ENCODE measurements at places on chromosomes 1 and 21. TPM values are rescaled to one million over a fixed set of nuclear protein-coding genes. Genes with fewer than 3 reads are reported as not detected.

TCHHL1 gene
- not detected for total RNA-seq

HES5 gene
- total RNA-seq, result 0.21 TPM

REN gene
- total RNA-seq, result not detected

EXTL1 gene
- total RNA-seq, result not detected

WLS gene
- total RNA-seq, result not detected

OR2T29 gene
- not detected for total RNA-seq

Data from activated CD8-positive, alpha-beta memory T cell treated with anti-CD3 and anti-CD28 coated beads for 36 hours (primary cell).